ENCODE measurements at places on chromosomes 2 and 18.

DNA sequence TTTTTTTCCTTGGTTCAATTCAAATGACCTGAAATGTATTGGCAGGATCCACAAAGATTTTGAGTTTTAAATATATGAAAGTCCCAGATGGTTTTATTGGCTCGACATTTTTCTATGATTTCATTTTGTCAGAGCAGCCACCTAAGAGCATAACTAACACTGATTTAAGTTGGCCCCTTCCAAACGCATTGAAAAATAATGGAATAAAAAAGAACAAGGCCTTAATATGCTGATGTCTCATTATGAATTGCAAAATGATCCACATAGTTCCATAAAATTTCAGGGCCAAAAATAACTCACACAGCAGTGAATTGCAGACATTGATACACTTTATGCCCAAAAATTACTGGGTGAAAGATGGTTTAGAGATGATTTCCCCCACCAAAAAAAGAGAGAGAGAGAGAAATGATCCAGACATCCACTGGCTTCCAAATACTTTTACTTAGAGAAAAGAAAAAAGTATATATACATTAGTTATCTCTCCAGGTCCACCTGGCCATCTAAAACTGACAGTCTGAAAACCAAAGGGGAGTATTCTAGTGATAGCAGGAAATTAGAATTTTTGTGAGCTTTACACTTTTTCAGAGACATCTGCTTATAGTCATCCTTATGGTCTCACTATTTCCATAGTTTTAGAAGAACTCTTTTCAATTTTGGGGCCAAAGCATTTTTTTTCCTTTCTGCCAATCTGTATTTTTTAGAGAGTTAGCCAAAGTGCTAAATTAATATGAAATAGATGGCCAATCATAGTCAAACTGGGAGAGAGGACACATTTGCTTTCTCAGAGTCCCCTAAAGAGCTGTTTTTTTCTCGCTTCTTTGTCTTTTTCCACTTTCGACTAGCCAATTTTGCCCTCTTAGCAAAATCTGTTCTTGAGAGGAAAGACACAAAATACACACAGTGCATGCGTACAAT, 213.5 kb upstream of the RND3 start:
- no peak for DNase-seq

DNA sequence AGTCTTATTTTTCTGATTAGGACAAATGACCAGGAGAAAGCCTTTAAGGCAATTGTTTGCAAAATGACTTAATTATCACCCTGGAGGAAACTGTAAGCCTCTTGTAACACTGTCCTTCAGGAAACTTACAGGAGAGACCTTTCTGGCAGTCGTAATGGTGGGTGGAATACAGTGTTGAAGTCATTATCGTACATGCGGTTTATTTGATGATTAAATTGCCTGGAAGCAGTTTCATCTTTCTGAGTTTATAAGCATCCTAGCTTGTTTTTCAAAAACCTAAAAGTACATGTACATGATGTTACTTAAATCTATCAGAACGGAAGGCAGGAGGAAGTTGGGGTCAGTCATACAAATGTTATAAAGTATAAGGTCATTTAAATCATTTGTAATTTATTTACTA, 86.2 kb upstream of the RAB27B start:
- no peak for DNase-seq

GRCh38 chr2:230137902-230138539, 69.3 kb upstream of the SLC16A14 start:
- DNase-seq: no peak

- DNase-seq: no peak
Measured at GRCh38 chr2:217328622-217328978, 468.7 kb upstream of the TNP1 start.

DNA sequence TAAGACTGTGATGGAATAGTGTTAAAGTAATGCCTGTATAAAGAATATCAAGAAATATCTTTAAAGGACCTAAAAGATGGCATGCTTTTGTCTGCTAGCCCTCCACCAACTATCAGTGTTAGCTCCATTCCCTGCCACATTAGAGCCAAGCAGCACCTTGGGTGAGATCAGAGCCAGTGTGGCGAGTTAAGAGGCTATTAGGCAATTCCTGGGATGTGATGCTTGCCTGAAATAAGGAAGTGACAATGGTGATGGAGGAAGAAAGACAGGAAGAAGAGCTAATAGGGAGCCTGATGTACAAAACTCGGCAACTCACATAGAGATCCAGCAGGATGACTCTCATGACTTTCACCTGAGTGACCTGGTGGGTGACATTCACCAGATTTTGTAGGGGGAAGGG, 143.5 kb downstream of the ZEB2 start:
- DNase-seq: no peak

DNA sequence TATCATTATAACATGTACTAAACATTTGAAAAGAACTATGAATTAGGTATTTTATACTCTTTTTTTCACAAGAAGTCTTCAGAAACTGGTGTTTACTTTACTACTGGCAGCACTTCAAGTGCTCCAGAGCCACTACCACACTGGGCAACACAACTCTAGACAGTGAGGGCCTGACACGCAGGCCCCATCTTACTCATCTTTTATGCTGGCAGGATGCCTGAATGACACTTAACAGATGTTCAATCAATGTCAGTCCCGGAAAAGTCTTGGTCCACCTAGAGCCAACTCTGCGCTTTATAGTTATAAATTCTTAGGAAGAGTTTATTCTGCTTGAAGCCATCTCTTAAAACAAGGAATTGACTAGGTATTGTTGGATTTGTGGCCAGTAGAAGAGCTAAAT, 8.7 kb upstream of the WIPF1 start:
- no peak for DNase-seq

- no peak for DNase-seq
Measured at GRCh38 chr2:176536439-176537133, 267.3 kb downstream of the MTX2 start.

DNA sequence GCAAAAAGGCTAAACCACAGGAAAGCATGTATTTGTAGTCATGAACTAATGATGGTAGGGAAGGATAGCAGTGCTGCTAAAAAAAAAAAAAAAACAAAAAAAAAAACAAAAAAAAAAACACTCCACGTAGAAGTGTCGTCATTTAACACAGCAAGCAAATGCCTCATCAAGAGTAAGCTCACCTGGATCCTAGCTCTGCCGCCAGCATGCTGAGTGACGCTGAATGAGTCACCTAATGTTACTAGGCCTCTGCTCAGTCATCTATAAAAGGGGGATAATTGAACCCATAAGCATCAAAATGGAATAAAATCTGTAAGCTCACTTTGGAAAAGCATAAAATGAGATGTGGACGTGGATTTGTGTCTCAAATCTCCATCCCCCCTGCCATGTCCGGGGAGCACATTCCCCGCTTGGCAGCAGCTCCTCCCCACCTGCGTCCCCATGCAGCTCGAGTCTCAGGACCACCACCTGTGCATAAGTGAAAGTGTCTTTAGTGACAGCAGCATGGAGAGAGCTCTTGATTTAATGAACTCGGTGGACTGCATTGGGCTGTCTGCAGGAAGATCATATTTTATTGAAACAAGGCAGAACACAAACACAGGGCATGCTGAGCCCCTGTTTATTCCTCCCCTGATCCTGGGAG, 427.5 kb downstream of the LRATD1 start:
- DNase-seq: no peak

- no peak for DNase-seq
Measured at GRCh38 chr2:48589170-48589767, 28.4 kb upstream of the GTF2A1L start.

- DNase-seq: no peak
Measured at GRCh38 chr2:233085037-233085838, 25.1 kb downstream of the INPP5D start.

DNA sequence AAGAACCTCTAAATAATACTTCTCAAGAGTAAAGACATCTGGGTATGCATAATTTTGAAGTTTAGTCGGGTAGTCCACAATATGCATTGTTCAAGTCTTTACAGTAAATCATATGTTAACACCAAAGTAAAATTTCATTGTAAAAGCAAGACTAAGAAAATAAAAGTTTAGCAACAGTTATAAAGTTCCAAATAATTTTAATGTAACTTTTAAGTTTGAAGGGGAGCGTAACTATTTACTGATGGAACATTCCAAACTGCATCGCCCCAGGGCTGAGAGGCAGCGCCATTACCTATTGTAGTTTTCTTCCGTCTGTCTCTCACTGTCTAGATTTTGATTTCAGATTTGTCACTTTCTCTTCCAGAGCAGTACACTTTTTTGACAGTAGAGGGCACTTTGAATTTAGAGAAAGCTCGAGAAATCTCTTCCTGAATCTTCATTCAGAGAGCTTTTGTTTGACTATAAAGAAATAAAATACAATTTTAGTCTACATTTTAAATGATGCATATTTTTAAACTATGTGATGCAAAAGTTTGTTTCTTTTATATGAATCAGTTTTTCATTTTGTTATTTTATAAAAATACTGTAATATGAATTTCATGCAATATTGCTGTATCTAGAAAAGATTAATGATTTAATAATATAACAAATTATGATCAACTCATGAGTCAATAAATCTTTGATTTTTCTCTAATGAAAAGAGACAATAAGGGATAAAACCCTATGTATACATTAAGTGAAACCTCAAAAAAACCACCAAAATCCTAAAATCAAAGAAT, 389.8 kb downstream of the FIGN start:
- DNase-seq: no peak

- DNase-seq: no peak
Measured at GRCh38 chr2:1606421-1607235, 137.7 kb downstream of the PXDN start.

DNA sequence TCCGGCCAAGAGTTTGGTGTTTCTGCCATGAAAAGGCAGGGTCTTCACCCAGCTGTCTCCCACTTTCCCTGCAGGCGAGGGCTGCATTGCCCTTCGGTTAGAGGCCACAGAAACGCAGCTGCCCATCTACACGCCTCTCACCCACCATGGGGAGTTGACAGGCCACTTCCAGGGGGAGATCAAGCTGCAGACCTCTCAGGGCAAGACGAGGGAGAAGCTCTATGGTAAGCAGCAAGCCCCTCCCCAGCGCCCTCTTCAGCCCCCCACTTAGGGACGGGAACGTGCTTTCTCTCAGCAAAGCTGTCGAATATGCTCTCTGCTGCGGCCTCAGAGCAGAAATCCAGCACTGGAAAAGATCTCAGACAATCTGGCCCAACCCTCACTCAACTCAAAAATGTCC, 57.7 kb upstream of the ATG16L1 start:
- no peak for DNase-seq

DNA sequence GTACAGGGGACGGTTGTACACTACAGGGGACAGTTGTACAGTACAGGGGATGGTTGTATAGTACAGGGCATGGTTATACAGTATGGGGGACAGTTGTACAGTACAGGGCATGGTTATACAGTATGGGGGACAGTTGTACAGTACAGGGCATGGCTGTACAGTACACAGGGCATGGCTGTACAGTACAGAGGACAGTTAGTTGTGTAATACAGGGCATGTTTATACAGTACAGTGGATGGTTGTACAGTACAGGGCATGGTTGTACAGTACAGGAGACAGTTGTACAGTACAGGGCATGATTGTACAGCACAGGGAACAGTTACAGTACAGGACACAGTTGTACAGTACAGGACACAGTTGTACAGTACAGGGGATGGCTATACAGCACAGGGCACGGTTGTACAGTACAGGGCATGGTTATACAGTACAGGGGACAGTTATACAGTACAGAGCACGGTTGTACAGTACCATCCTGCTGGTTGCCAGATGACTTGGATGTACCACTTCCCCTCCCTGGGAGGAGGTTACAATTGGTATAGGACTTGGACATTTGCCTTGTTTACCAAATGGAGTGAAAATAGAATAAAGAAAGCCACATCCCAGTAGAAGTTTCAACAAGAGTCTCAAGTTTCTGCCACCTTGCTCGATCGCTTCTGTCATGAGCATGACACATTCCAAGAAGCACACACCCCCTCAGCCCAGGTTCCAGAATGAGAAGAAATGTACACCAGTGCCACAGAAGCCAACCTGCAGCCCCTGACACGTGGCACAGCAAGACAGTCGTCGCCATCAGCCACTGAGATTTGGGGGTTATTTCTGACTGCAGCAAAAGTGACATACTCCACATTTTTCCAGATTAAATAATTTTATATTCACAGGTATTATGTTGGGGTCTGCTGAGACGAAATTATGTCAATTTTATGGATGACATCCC, 16.0 kb downstream of the CYRIA start:
- DNase-seq: no peak

GRCh38 chr2:174744111-174744510, 20.2 kb downstream of the CHRNA1 start:
- no peak for DNase-seq

GRCh38 chr2:125861461-125861860, 794.5 kb upstream of the GYPC start:
- DNase-seq: no peak

DNA sequence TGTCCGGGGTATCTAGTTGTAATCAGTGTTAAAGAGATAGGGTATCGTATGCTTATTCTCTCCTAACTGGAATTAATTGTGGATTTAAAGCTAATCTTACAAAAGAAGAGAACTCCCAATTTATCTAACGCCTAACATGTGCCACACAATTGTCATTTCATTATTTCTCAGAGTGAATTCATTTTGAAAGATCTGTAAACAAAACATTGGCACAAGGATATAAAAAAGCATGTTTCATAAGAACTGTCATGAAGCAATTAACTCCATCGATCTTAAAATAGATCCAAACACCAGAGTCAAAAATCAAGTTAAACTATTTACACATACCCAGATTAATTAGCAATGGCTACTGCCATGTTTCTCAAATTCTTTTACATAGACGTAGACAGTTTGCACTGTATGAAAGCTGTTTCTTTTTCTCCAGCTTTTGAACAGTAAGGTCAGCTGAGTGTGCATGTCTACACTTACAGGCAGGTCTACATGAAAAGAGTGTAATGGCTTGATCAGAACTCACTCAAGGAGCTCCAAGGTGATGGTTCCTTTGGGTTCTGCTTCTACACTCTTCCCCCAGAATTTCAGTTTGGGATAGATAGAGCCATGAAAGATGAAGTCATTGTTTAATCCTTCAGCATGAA, 38.8 kb downstream of the CABYR start:
- no peak for DNase-seq

- DNase-seq: no peak
Measured at GRCh38 chr18:35136248-35136647, 95.0 kb downstream of the MAPRE2 start.

- DNase-seq: no peak
Measured at GRCh38 chr2:241432824-241433448, 75.4 kb downstream of the STK25 start.

GRCh38 chr2:216302981-216303676, 69.2 kb downstream of the MARCHF4 start:
- no peak for DNase-seq

DNA sequence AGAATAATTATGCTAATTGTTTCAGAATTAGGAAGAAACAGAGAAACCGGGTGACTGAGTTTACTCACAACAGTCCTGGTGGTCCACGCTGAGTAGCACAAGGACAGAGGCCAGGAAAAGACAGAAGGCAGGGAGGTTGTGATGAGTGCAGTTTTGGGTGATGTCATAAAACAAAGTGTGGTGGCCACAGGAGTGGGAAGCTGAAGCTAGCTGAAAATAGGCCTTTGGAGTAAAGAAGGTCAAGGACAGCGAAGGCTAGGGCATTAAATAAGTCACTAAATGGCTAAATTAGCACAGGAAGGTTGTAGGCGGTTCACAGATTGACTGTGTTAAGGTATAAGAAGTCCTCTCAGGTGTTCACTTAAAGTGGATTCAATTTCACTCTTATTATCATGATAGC, 120.9 kb upstream of the TTN start:
- DNase-seq: no peak

Measured in cortex of kidney (tissue), 1 donor.